Endothelial cell of coronary artery (primary cell): ENCODE measurements at places on chromosomes 4 and X. TPM values are rescaled to one million over a fixed set of nuclear protein-coding genes. Genes with fewer than 3 reads are reported as not detected.

The SAGE1 gene
- not detected in 2 replicates for total RNA-seq

The ERVMER34-1 gene
- under 0.01 TPM in 2 replicates for total RNA-seq

The XAGE2 gene
- not detected in 2 replicates for total RNA-seq

The SEL1L3 gene
- total RNA-seq, result 80.5 and 121 TPM in 2 replicates

The CXCL11 gene
- 0.66 and 0.99 TPM in 2 replicates for total RNA-seq

The FGB gene
- total RNA-seq, result not detected in 2 replicates

The RENBP gene
- 1.6 and 2.1 TPM in 2 replicates for total RNA-seq

The KLHL5 gene
- total RNA-seq, result 75.9 and 166 TPM in 2 replicates

The LARP7 gene
- 25.6 and 27.8 TPM in 2 replicates for total RNA-seq

The PCDH19 gene
- total RNA-seq, result 0.47 and 1.2 TPM in 2 replicates

The GATA1 gene
- total RNA-seq, result not detected in 2 replicates

The UGT2B10 gene
- total RNA-seq, result not detected in 2 replicates

The SHROOM3 gene
- 1.2 and 5.5 TPM in 2 replicates for total RNA-seq

The AMTN gene
- 0.09 TPM in 1 of 2 replicates, not detected in the other for total RNA-seq

The IGSF1 gene
- total RNA-seq, result under 0.01 and 0.09 TPM in 2 replicates

The CXCL3 gene
- 0.54 and 0.94 TPM in 2 replicates for total RNA-seq

The SRPK3 gene
- total RNA-seq, result 0.09 TPM in 2 replicates

The F11 gene
- total RNA-seq, result not detected in 2 replicates

The PPARGC1A gene
- total RNA-seq, result not detected in 2 replicates

The HTN3 gene
- not detected in 2 replicates for total RNA-seq

The C4orf50 gene
- not detected in 2 replicates for total RNA-seq

The SSX4B gene
- total RNA-seq, result not detected in 2 replicates

The RS1 gene
- not detected in 2 replicates for total RNA-seq

The RADX gene
- total RNA-seq, result 0.09 TPM in 2 replicates

The ZFP92 gene
- 0.90 and 1.5 TPM in 2 replicates for total RNA-seq

The RAB40AL gene
- 0.36 and 0.75 TPM in 2 replicates for total RNA-seq

The SUPT20HL2 gene
- not detected in 2 replicates for total RNA-seq

The CAMK2D gene
- total RNA-seq, result 15.7 and 26.1 TPM in 2 replicates

The ARSJ gene
- total RNA-seq, result 42.9 and 64.5 TPM in 2 replicates

The PNMA6A gene
- 0.85 and 0.99 TPM in 2 replicates for total RNA-seq

The VEGFD gene
- 0.09 and 0.85 TPM in 2 replicates for total RNA-seq

The BTK gene
- total RNA-seq, result 0.09 TPM in 1 of 2 replicates, not detected in the other

The TRO gene
- 2.2 and 2.6 TPM in 2 replicates for total RNA-seq

The CFAP47 gene
- not detected in 2 replicates for total RNA-seq

The ZDHHC9 gene
- 13.9 and 21.1 TPM in 2 replicates for total RNA-seq

The CSAG1 gene
- not detected in 2 replicates for total RNA-seq

The NEUROG2 gene
- total RNA-seq, result not detected in 2 replicates

The BEND4 gene
- total RNA-seq, result 0.19 and 0.27 TPM in 2 replicates

The RASSF6 gene
- not detected in 2 replicates for total RNA-seq

The CENPVL2 gene
- not detected in 2 replicates for total RNA-seq

The MAGEC1 gene
- not detected in 2 replicates for total RNA-seq

The NUDT11 gene
- total RNA-seq, result 8.9 TPM in 2 replicates

The ZNF827 gene
- 3.4 and 6.4 TPM in 2 replicates for total RNA-seq
